Posterior vena cava (tissue), 2 donors: ENCODE measurements at places on chromosomes 4 and X. TPM values are rescaled to one million over a fixed set of nuclear protein-coding genes. Genes with fewer than 3 reads are reported as not detected.

Gene PDCL2
- total RNA-seq: not detected

DNA sequence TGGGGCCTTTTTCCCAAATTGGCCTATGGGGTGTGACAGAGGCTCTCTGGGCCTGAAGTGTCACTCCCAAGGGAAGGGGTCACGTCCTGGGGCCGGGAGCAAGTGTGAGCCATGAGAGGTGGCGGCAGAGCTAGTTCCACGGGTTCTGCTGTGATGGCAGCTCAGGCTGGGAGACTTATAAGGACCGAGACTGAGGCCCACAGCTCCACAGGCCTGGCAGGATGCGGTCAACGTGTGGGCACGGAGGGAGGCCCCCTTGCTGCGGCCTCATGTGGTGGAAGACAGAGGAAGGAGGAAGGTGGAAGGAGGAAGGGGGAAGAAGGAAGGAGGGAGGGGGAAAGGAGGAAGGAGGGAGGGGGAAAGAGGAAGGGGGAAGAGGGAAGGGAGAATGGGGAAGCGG lies 7.2 kb upstream of the CPLX1 start:
- no peak for DNase-seq

- no peak for DNase-seq
Observed at GRCh38 chrX:49915361-49916222, 6.8 kb upstream of the CLCN5 start.

- DNase-seq: no peak
Observed at GRCh38 chrX:24790166-24790565, 96.4 kb downstream of the POLA1 start.

GRCh38 chrX:12912791-12913482 lies 6.5 kb downstream of the TLR8 start:
- DNase-seq: no peak

- no peak for DNase-seq
Observed at GRCh38 chr4:26058537-26058936, 144.5 kb downstream of the SMIM20 start.

DNA sequence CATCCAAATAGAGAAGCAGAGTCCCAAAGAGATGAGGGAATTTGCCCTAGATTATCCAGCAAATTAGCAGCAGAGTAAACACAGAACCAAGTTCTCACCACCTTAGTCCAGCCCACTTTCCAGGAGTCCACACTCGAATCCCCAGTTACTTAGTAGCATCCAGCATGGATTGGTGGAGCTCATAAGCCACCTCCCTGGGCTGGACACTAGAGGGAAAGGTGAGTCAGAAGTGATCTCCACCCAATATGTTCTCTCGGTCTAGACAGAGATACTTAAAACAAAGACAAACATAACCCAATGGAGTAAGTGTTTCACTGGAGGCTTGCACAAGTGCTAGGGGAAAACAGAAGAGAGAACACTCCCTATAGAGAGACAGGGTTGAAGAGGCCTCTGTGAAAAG lies 105.1 kb upstream of the CPEB2 start:
- no peak for DNase-seq

DNA sequence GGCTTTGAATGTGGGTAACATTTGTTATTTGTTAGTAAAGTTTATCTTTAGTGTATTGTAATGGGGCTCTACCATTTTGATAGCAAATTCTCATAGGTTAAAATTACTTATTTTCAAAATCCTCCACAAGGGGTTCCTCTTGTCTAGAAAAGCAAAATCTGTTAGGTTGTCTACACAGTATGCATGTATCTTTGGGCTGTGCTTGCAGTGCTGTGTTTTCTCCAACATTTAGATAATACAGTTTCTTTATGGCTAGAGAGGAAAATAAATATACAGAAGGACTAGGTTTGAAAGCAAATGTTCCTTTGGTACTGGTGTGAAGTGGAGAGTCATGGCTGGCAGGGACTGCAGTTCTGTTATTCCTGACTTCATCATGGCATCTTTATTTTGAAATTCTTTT lies 40.3 kb downstream of the POLR2B start:
- no peak for DNase-seq

DNA sequence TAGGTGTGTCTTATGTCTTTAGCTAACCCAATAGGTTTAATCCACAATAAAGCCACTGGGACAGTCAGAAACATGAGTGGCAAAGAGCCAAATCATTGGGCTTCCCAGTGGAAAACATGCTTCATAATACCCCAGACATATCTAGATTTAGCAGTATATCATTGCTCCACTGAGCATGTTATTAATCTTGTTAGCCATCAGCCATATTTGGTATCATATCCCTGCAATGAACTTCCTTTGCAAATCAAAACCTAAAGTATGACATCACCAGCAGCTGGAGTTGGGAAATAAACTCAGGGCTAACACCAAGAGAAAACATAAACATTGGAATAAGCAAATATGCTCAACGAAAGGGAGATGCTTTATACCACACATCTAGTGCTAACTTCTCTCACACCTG lies 280.8 kb upstream of the NOCT start:
- DNase-seq: no peak

- DNase-seq: no peak
Observed at GRCh38 chrX:137566746-137567679, 1.1 kb downstream of the ZIC3 start.
